Vagina (tissue), 2 donors: ENCODE measurements at places on chromosomes 7 and 10. TPM values are rescaled to one million over a fixed set of nuclear protein-coding genes. Genes with fewer than 3 reads are reported as not detected.

PRSS2 gene
- not detected for total RNA-seq

HOXA9 gene
- total RNA-seq: 13.0 TPM

OR13A1 gene
- not detected for total RNA-seq

TMEM26 gene
- 0.25 TPM for total RNA-seq

C10orf105 gene
- 0.49 TPM for total RNA-seq

AASS gene
- total RNA-seq: 34.4 TPM

EPO gene
- not detected for total RNA-seq

DNA sequence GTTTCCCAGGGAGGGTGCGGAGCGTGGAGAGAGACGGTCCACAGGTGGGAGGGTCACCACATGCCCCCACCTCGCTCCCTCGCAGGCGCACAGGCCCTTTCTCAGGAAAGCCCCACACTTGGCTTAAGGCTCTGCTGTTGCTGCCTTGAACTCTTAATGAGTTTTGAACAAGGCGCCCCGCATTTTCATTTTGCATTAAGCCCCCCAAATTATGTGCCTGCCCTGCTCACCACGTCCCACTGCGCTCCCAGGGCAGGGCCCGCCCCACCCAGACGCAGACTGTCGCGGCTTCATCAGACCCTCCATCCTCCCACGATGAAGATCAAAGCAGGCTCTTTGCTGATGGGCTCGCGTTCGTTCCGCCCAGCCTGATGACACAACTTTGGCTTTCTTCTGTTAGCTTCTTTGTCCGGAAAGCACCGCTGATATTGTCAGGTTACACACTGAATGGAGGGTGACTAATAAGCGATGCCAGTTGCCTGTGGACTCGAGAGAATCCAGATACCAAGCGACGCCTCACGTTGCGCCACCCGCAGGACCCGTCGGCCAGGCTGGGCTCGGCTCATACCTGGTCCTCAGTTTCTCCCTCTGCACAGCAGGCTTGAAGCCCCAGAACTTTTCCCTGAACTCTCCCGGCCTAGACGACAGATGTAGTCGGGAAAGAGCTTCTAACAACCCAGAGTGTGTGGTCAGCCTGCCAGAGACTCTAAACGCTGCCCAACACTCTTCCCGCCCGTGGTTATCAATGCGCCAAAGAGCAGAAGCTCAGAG lies 9.5 kb downstream of the CALML3 start:
- DNase-seq: no peak

DNA sequence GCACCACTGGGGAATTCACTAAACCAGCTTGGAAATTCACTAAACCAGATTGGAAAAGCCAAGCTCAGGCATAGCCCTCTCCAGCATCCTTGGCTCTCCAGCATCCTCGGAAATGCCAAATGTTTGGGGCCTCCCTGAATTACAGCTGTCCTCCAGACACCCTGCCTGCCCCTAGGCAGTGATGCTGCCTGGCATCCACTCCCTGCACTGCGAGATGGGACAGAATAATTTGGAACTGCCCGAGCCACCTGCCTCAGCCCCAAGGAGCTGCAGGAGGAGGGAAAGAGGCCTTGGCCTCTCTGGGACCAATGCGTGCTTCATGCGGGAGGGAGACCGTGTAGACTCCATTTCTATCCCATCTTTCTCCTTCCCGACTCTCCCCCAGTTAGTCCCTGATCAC lies 64.3 kb downstream of the INSIG1 start:
- DNase-seq: no peak

- DNase-seq: no peak
Observed at GRCh38 chr7:141464551-141464950, 86.7 kb upstream of the AGK start.

GRCh38 chr7:101678658-101679057 lies 49.6 kb upstream of the MYL10 start:
- no peak for DNase-seq

GRCh38 chr10:78974617-78975317 lies 94.0 kb upstream of the ZMIZ1 start:
- no peak for DNase-seq

DNA sequence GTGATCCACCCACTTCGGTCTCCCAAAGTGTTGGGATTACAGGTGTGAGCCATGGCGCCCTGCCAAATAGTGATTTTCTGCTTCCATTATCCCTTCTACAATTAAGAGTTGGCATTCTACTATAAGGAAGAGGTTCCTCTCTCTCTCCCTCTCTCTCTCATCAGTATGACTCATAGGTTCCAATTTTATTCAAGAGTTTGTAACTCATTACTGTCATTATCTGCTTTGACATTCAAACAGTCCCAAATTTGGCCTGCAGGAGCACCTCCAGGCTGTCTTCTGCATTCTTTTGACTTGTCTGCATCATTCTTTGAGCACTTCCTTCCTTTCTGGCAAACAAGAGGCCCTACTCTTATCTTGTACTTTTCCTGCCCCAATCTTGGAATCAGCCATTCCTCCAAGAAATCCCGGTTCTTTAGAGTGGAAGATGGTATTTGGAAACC lies 33.2 kb upstream of the CALU start:
- no peak for DNase-seq

GRCh38 chr7:37901890-37902524 lies 14.6 kb downstream of the SFRP4 start:
- DNase-seq: no peak

- DNase-seq: no peak
Observed at GRCh38 chr7:17407229-17407628, 108.8 kb downstream of the AHR start.

DNA sequence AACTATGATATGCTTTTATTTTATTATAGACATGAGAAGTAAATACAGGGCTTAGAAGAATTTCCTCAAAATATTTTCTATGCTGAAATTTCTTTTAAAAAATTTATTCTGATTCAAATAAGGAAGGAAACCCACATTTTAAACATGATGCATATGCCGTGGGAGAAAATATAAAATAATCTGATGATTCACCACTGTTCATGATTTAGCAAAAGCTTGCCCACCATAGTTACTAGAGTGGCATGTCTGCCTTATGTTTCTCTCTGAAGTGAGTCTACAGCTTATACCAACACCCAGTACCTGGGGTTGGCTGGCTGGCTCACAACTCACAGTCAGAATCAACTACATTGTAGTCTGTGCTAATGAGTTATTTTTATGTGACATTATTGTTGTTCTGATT lies 102.0 kb downstream of the GNAI1 start:
- no peak for DNase-seq

GRCh38 chr7:2043316-2044039 lies 189.3 kb downstream of the MAD1L1 start:
- DNase-seq: no peak

- no peak for DNase-seq
Observed at GRCh38 chr10:132377326-132377725, 19.7 kb upstream of the PWWP2B start.

GRCh38 chr7:94701555-94701973 lies 45.6 kb upstream of the SGCE start:
- no peak for DNase-seq

DNA sequence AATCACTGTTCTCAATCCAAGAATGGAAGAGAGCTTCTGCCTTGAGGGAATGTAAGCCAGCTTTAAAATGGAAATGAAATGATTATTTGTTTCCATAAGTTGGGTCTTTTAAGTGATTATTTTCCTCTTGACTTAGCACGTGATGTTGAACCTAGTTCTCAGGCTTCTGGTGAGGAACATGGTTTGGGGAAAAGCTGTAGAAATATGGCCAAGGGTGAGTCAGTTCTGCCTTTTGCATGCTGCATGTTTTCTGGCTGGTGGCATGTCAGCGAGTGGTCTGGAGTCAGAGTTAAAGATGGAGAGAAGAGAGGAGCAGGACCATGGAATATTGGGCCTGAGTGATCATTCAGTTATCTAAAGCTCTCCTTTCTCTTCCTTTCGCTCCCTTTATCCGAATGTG lies 54.0 kb downstream of the DNAH11 start:
- no peak for DNase-seq

DNA sequence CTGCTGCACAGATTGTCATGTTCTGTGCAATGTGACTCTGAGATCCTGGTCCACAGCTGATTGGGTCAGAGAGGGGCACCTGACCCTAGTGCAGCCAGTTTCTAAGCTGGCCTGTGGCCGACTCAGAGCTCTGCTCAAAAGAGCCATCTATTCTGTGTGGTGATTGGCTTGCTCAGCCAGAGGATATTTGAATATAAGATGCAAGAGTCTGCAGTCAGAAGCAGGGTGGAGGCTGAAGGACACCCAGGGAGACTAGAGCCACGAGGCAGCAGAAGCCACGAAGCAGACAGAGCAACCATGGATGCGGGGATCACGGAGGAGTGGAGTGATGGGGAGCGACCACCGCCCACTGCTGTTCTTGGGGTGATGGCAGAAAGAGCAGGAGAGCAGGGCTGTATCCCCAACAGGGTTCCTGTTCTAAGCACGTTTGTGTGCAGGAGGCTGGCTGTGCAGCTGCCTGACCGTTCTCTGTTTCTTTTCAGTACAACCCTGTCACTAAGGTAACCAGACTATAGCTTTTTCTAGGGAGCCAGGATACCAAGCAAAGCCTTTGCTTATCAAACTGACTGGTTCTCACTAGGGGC lies 19.5 kb upstream of the RHEB start:
- DNase-seq: no peak

DNA sequence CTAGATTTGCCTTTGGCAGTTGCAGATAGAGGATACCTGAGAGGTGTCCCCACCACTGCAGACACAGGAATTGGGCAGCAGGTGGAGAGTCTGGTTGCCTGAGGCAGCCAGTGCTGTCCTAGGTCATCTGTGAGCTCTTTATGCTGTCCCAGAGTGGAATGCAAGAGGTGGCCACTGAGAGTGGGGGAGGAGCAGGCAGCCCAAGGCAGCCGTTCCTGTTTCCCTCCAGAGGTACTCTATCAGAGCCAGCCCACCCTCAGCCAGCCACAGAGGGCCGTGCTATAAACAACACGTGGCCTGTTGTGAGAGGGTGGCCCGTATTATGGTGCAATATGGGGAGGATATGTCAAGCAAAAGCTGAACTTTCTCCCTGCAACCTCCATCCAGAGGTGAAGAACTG lies 8.5 kb downstream of the LRRC18 start:
- DNase-seq: peak; percentile 49

- DNase-seq: no peak
Observed at GRCh38 chr7:30412782-30413504, 65.6 kb downstream of the NOD1 start.

- DNase-seq: no peak
Observed at GRCh38 chr7:26853788-26854393, 10.5 kb downstream of the SKAP2 start.

- DNase-seq: no peak
Observed at GRCh38 chr7:128116740-128117139, 85.5 kb upstream of the LRRC4 start.
